ENCODE measurements at places on chromosomes 11 and 22. TPM values are rescaled to one million over a fixed set of nuclear protein-coding genes. Genes with fewer than 3 reads are reported as not detected.

- DNase-seq = no peak
Observed at GRCh38 chr11:69442807-69443137, 38.7 kb upstream of the LINC01488 start.

DNA sequence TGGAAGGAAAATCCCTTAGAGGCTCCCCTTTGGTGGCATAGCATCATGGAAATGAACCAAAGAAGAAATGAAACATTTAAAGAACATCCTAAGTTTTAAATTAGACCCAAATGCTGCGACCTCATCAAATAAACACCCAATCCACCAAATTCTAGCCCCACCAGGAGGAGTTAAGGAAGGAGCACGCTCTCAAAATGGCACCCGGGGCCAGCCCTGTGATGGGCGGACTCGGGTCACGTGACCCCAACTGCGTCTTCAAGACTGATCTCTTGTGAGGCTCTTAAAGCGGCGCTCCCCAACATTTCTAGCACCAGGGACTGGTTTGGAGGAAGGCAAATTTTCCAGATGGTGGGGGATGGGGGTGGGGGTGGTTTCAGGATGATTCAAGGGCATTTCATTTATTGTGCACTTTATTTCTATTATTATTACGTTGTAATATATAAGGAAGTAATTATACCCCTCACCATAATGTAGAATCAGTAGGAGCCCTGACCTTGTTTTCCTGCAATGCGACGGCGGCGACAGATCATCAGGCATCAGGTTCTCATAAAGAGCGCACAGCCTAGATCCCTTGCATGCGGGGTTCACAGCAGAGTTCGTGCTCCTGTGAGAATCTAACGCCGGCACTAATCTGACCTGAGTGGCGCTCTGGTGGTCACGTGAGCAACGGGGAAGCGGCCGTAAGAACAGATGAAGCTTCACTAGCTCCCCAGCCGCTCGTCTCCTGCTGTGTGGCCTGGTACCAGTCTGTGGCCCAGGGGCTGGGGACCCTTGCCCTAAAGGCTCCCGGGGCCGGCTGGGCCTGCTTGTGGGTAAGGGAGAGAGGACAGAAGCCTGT lies 90.6 kb upstream of the SLC22A12 start:
- DNase-seq = no peak

The GGT5 gene
- 81.3 TPM for total RNA-seq

DNA sequence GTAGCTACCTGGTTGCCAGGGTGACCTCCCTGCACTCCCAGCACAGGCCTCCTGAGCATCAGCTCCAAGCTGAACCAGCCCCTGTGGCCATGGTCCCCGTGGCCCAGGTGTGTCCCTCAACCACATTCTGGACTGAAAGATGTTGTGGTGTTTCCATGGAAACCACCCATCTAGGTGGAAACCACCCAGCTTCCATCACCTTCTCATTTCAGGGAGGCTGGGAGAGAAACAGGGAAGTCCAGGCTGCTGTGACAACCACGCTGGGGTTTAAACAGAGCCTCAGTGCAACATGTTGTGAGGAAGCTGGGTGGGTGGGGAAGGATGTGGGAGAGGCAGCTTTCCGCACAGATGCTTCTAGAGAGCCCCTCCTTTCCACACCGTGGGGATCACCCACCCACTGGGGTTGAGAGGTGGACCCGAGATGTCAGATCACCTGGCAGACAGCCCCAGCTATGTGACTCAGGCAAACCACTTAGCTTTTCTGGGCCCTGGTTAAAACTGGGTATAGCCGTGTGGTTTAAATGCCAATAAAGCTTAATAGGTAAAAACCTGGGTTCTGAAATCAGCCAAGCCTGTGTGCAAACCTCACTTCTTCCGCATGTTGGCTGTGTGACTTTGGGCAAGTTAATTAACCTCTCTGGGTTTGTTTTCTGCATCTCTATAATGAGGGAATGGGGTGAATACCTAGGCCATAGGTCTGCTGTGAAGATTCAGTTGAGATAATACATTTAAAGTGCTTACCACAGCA lies 46.4 kb downstream of the CD82 start:
- no peak for DNase-seq

Measured in thoracic aorta (tissue), 2 donors.